Activated CD4-positive, alpha-beta T cell treated with anti-CD3 and anti-CD28 coated beads, Interleukin-2, amount 50 U/mL, for 1 hour (primary cell): ENCODE measurements at places on chromosomes 3 and 15.

GRCh38 chr3:71066356-71066755, 517.2 kb downstream of the FOXP1 start:
- DNase-seq: no peak

DNA sequence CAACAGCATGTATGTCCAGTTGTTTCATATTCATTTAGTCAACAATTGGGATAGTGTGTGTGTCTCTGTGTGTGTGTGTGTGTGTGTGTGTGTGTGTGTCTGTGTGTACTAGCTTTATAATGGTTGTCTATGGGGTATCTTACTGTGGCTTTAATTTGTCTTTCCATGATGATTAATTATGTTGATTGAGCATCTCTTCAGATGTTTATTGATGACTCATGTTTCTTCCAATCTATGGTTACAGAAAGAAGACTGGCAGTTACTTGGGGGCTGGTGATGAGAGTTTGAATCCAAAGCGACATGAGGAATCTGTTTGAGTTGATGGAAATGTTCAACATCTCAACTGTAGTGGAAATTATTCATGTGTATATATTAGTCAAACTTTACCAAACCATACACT, 440.1 kb downstream of the ZNF385D start:
- no peak for DNase-seq

DNA sequence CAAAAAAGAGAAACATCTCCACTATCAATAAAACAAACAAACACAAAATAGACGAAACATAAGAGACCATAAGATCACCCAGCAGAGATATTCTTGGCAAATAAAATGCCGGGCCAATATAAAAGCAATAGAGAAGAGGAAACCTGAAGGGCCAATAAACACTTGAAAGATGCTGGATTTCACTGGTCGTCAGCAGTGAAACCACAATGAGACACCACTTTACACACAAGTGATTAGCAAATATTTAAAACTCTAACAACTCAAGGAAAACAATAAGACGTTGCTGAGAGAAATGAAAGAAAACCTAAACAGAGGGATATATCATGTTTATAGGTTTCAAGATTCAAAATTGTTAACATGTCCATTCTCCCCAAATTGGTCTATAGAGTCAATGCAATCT, 148.5 kb downstream of the WDR76 start:
- no peak for DNase-seq

GRCh38 chr3:183826448-183827250, 1.3 kb upstream of the MAP6D1 start:
- DNase-seq: no peak

GRCh38 chr3:172104471-172105072, 65.2 kb downstream of the FNDC3B start:
- DNase-seq: no peak

- peak; percentile 50 for DNase-seq
These were observed 49.9 kb downstream of the KY start for GRCh38 chr3:134600685-134601463.

GRCh38 chr3:168738527-168739325, 643.0 kb upstream of the GOLIM4 start:
- no peak for DNase-seq

GRCh38 chr3:161070252-161070930, 34.8 kb downstream of the B3GALNT1 start:
- no peak for DNase-seq

DNA sequence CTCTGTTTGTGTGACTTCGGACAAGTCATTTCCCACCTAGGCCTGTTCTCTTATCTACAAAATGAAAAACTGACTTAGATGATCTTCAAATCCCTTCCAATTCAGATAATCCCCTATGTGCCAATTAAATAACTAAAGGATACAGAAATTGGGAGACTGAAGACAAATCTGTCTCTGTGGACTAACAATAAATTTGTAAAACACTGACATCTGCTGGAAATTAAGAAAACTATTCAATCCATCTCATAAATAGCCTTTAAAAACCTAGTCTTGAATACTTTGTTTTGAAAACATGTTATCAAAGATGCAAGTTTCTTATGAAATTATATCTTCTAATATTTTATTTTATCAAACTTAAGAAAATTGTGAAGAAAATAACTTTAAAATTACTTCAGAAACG, 38.3 kb downstream of the MTHFS start:
- no peak for DNase-seq

- peak; percentile 68 for DNase-seq
These were observed 27.3 kb upstream of the BCL2L10 start for GRCh38 chr15:52139599-52140462.

DNA sequence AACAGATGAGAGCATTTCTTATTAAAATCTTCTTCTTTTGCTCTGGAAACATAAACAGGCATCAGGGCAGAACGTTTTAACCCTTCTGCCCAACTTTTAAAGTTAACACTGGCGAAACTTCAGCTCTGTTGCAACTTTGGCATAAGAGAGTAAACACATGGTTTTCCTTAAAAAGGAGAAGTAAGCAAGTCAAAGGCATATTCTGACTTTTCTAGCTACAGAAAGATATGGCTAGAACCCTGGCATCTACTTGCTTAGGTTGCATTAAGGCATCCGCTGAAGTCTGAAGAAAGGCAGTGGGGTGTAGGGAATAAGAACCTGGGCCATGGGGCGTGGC, 13.3 kb upstream of the IL16 start:
- DNase-seq: no peak

DNA sequence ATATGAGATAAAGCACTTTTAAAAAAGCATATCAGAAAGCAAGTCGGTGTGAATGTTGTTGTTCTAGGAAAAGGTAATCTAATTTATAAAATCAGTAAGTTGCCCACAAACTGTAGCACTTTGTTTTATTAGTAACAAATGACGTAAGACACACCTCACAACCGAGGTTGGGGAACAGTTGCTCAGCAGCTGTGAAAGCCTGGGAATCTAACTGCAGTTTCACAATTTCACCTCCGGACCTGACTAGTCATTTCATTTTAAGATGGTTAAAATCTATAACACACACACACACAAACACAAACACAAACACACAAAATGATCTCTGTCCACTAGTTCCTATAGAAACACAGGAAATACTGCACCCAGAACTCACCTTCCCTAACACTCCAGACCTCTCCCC, 406.7 kb upstream of the NR2F2 start:
- DNase-seq: no peak

GRCh38 chr3:34584971-34585370, 786.5 kb downstream of the PDCD6IP start:
- no peak for DNase-seq

DNA sequence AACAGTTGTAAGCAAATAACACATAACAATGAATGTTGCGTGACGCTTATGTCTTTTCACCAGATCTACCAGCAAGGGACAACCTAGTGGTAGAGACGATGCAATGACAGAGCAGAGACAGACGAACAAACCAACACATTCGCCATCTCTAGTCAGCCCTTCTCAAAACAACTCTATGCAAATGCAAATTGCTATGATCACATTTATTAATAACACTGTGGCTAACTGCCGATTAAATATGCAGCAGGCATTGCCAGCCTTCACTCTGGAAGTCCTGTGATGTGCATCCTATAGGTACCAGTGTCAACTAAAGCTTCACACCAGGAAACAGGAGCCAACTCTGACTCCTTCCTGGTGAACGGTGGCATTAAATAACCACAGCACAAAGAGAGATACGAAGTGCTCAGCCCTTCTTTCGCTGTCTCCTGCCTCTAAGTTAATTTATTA, 94.2 kb downstream of the FOXP1 start:
- no peak for DNase-seq

GRCh38 chr3:53673722-53674350, 172.4 kb downstream of the CHDH start:
- no peak for DNase-seq

- no peak for DNase-seq
These were observed 8.1 kb downstream of the KLF15 start for GRCh38 chr3:126349071-126349470.

DNA sequence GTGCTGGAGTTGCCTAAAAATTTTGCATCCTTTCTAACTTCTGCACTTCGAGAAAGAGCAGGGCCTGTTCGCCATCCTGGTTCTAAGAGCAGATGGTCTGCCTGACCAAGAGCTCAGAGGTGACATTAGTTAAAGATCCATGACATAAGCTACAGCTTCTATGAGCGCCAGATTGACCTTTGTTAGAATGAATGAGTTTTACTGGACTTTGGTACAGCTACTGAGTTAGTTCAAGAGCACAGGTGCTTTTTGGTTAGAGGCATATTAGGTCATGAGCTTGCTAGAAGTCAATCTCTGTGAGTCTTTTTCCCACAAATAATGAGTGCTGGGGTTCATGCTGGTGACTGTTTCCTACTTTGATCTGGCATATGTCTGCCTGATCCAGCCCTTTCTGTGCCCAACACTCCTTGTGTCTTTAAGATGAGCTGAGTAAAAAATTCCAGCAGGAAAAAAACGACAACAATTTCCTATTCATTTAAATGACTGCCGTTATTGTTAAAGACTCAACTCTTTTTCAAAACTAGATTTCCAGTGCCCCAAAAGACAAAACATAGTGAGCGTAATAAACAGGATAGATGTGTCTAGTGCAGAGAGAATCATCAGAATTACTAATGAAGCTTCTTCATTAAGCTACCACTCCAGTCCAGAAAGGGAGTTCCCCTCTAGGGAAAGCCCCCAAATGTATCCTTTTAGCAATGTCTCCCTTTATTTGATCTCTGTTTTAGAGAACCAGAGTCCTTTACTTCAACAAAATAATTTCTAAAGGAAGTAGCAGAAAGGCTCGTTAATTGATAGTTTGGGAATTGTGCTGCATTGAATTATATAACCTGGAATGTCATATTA, 152.9 kb downstream of the SLCO3A1 start:
- DNase-seq: no peak

DNA sequence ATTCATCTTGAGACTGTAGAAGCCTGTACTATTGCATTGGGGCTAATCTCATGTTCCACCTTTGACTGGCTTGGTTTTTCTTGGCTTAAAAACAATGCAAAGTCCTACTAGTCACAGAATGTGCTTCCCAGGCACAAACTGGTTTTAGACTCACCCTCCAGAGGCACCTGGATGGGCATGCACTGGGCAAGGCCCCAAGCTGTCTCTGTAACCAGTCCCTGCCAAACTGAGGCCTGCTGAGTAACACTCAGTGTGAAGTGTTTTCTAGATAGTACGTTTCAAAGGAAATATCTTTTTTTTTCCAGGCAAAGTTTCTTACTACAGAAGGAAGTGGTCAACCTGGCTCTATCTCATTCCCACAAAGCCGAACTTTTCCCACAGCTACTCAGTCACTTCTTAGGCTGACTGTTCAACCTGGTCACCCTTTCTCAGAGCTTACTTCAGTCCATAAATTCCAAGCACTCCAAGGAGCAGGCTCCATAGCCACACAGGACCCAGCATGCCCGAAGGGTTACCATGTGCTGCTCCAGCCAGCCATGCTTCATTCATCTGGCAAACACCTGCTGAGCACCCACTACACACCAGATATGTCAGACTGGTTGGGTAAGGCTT, 57.4 kb downstream of the NPTN start:
- no peak for DNase-seq

GRCh38 chr15:100722551-100723314, 120.3 kb downstream of the ASB7 start:
- no peak for DNase-seq

DNA sequence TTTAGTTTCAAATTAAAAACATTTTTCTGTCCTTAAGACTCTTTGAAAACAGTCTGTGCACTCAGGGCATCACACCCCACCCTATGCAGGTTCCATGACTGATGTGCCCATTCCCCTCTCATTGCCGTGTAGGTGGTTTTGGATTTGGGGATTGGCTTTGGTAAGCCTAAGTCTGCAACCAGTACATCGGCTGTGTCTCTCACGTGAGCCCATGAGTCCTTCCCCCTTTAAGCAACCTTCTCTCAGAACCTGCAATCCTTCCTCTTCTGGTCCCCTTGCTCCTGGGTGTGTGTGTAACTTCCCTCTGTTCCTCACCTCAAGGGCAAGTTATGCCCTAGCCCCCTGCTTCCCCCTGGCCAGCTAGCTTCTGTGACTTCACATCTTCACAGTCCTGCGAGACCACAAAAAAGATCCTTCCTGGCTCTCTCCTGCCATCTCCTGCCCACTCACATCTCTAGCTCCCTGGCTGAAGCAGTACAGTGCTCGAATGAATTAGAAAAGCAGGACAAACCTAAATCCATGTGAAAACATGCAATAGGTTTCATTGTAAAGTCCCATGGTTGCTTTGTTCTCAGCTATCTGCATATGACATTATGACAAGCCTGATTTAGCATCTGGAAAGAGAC, 126.7 kb downstream of the UACA start:
- no peak for DNase-seq

DNA sequence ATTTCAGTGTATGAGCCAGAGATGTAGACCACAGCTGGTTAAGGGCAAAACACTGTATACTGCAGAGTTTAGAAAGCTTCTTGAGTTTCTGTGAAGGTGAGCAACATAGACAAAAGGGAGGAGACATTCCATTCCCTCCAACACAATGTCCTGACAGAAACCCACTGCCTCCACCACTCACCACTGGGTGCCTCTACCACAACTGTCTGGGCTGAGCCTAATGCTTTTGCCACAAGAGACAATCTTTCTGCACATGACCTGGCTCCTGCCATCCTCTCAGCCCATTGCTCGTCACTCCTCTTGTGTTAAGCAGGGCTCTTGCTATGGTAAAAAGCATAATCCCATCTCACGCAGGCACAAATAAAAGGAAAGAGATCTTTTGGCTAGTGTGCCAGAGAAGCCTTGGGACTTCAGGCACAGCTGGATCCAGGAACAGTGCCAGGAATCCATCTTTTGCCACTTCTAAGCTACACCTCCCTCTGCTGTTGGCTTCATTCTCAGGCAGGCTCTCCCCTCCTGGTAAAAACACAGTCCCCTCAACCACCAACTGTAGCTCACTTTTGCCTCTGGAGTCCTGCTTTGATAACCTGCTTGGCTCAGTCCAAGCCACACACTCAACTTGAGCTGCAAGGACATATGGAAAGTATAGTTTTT, 140.6 kb upstream of the PRR20G start:
- no peak for DNase-seq

DNA sequence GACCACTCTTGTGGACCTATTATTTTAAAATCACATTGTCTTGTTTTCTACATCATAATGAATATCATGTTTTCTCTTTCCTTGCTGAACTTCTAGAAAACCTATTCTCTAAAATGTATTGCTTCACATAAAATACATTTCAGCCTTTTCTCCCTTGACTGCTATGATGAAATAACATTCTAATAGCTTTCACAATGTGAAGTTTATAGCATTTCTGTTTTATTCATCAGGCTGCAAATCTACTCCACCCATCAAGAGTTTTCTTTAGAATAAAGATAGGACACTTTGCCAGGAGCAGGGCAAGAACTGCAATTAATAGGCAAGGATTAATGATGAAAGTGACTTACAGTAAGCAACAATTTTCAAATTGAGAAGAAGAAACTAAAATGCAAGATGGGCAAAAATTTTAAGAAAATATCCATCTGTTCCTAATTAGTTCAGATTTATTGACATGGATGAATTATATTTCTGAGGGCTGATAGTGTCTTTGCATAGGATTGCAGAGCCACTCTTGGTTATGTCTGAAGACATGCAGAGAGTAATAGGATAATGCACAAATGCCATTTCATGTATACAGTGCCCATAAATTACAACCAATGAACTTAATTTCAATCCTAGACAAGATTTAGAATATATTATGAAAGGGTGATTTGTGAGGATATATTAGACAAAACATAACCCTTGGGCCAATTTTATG, 21.7 kb downstream of the LEKR1 start:
- no peak for DNase-seq

- no peak for DNase-seq
These were observed 193.4 kb downstream of the SLC9A9 start for GRCh38 chr3:143654906-143655305.

GRCh38 chr3:128725547-128726022, 398 bp upstream of the RAB7A start:
- DNase-seq: no peak

GRCh38 chr3:73143821-73144237, 82.4 kb downstream of the EBLN2 start:
- no peak for DNase-seq
